ENCODE measurements at places on chromosomes 11 and 22. TPM values are rescaled to one million over a fixed set of nuclear protein-coding genes. Genes with fewer than 3 reads are reported as not detected.

The CDC45 gene
- total RNA-seq, result 0.42 TPM

The GGT5 gene
- 0.31 TPM for total RNA-seq

The TXN2 gene
- total RNA-seq, result 10.9 TPM

The TTC36 gene
- total RNA-seq, result not detected

The MUC5AC gene
- under 0.01 TPM for total RNA-seq

The TPP1 gene
- total RNA-seq, result 86.2 TPM

The KIRREL3 gene
- total RNA-seq, result 0.10 TPM

The CCDC73 gene
- not detected for total RNA-seq

The GGTLC3 gene
- not detected for total RNA-seq

The TAF10 gene
- total RNA-seq, result 33.2 TPM

The EEF1G gene
- 2,066 TPM for total RNA-seq
